ENCODE measurements at places on chromosomes 16 and 17.

DNA sequence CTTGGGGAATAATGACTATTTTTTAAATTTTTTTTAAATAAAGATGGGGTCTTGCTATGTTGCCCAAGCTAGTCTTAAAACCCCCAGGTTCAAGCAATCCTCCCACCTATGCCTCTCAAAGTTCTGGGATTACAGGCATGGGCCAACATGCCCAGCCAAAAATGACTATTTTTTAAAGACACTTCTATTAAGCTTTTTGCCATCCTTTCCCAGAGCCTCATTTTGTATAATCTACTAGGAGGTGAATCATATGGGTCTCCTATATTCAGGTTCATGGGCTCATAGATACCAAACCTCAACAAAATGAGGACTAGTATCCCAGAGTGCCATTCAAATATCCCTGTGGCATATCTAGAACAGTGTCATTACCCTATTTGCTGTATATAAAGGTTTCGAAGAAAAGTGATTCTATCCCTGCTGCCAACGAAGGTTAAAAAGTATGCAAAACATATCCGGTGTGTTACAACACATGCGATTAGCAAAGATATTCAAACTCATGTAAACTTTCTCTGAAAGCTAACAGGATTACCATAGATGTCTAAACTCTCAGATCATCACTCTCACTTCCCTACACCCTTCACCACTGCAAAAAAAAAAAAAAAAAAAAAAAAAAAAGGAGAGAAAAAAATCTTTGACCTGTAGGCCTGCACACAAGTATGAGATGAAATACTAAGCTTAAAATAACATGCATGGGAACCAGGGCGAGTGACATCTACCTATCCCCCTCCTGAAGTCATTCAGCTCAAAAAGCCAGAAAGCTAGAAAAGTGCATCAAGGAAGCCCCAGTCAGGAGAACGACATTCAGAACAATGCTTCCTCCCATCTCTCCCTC lies 23.5 kb downstream of the XPO6 start:
- DNase-seq = no peak

DNA sequence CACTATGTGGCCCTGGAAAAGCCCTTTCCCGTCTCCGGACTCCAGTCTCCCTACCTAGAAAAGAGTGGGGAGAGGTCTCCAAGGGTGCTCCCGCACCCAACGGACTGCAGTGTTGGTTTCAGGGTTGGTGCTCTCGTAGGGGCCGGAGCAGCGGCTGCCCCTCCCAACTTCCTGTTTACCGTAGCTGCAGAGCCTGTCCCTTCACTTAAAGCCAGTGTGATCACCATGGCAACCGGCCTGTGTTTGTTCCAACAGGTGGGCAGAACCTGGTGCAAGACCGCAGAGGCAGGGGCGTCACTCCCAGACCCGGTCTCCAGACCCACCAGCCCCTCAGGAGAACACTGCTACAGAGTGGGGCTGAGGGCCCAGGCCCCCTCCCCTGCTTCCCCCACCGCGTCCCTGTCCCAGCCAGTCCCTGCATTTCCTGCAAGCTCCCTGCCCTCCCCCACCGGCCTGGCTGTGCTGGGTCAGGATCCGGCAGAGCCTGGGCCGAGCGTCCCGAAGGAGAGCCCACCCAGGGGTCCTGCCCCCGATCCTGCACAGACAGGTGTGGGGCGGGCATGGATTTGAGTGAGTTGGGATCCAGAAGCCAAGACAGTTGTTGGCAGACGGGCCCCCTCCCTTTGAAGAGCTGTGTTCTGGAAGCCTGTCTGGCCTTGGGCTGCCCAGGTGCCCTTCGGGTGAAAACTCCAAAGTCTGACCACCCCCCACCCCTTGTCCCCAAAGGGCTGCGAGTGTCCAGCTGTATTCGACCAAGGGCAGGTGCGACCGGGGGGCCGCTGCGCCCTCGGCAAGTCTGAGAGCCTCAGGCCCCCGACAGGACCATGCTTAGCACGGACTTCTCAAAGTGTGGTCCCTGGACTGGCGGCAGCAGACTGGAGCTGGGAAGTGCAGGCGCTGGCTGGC lies 1.5 kb upstream of the BAIAP3 start:
- peak; percentile 69 for DNase-seq

DNA sequence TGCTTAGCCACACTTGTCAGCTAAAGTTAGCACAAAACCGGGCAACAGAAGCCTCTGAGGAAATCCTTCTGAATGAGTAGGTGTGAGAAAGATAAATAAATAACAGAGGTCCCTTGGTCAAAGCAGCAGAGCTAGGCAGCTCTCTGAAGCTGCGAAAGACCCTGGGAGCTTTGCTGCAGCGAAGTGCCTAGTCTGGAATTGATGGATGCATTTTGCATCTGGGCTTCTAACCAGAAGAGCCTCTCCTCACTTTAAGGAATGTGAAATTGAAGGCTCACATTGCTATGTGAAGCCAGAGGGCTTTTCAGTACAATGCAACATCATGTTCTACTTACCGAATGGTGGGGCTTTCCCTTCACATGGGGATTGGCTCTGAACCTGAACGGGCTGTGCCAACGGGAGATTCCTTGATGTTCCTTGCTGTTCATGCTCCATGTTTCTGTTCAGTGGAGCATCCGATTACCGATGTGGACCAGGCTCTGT lies 274.6 kb downstream of the HS3ST3B1 start:
- no peak for DNase-seq

- DNase-seq = no peak
These were observed 3.6 kb downstream of the TP53I13 start for GRCh38 chr17:29571883-29572681.

DNA sequence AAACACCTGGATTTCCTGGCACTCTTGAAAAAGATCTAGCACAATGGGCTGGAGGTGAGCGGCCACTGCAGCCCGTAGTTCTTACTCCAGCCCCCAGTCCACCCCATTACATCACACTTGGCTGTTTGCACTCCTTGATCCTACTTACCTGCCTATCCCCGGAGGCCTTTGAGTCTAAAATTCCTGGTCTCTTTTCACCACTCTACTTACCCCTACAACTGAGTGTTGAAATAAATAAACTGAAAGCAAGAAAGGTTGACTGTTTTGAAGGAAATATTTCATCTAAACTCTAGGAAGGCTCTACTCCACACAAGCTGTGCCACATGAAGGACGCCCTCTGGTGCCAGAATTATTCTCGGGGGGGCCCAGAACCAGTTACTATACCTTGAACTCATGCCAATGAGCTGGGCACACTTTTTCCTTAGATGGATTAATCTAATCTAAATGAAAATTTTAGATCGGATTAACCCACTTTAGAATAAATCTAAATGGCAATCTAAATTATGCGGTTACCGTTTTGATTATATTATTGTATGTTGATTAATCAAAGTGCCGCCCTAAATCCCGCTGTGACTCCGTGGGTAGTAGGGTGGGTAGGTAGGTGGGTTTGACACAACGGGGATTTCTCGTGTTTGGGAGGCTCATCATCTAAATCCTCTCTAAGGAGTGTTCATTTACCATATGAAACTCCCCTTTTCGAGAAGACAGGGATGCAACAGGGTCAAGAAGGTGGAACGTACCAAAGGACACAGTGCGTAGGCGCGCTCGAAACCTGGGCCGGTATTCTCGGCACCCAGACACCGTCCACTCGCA lies 651 bp upstream of the EIF1 start:
- DNase-seq = peak; percentile 89

DNA sequence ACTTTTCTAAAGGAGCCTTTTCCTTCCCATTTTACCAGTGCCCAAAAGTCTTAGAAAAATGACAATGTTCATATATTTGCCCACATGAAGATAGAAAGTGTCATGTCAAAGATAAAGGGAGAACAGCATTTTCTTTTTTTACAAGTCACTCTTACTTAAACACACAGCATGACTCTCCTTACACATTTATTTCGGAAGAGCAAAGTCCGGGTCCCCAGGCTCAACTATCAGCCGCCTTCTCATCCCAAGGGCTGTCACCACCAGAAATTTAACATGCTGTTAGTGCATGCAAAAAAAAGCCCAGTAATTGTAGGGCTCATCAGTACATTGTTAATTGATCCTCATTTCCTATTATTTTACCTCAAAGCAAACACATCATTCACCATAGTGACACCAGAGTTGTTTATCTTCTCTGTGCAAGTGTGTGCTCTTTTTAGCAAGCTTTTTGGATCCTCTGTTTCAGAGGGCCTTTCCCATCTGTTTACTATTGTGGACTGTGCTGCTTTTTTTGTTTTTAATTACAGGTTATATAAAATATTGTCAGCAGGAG lies 560.3 kb downstream of the WWOX start:
- no peak for DNase-seq

DNA sequence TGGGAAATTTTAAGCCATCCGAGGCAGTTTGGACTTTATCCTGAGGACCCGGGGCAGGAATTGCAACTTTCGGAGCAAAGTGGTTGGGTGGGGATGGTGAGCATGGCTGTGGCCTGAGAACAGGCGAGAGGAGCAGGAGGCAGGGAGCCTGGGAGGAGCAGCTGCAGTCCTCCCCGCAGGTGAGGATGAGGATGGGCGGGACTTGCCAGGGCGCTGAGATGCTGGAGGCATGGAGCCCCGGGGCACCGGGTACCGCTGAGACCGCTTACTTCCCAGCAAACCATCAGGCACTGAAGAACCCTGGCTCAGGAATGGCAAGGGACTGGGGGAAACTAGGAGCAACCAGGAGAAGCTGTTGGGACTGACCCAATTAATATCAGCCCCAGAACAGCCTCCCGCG lies 210.8 kb downstream of the GSG1L start:
- DNase-seq = no peak

GRCh38 chr17:1197781-1198490 lies 18.2 kb upstream of the ABR start:
- DNase-seq = peak; percentile 69

- peak; percentile 47 for DNase-seq
These were observed at the start of gene NOL3 for GRCh38 chr16:67170168-67170948. TSS of gene NOL3 (plus strand) at chr16:67170538.

DNA sequence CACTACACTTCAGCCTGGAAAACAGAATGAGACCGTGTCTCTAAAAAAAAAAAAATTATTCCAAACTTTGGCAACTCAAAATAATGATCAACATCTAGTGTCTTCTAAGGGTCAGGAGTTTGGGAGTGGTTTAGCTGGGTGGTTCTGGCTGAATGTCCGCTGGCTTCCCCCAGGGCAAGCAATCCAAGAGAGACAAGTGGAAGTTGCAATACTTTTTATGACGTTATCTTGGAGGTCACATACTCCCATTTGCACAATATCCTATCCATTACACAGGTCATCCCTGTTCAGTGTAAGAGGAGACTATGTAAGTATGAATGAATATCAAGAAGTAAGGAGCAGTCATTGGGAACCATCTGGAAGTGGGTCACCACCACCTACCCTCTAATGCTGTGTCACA lies 15.2 kb upstream of the CLEC3A start:
- no peak for DNase-seq

DNA sequence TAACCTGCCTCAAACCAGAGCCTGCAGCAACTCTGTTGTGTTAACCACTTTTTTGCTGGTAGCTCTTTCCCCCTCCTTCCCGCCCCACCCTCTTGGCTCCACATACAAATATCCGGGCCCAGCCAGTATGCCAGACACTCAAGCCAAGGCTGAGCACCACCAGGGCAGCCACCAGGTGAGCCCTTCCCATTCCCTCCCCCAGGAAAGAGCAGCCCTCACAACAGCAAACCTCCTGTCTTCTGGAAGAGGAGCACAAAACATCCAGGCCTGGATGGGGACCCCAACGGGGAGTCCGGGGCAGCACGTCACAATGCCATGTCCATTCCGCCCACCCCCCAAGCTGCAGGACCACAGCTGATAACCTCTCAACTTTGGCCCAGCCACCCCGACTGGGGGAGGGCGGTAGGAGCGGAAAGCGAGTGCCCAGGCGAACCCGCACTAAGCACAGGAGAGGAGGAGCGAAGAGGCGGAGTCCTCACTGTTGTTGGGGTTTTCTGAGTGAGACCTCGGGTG lies 757 bp downstream of the ORMDL3 start:
- DNase-seq = peak; percentile 51

DNA sequence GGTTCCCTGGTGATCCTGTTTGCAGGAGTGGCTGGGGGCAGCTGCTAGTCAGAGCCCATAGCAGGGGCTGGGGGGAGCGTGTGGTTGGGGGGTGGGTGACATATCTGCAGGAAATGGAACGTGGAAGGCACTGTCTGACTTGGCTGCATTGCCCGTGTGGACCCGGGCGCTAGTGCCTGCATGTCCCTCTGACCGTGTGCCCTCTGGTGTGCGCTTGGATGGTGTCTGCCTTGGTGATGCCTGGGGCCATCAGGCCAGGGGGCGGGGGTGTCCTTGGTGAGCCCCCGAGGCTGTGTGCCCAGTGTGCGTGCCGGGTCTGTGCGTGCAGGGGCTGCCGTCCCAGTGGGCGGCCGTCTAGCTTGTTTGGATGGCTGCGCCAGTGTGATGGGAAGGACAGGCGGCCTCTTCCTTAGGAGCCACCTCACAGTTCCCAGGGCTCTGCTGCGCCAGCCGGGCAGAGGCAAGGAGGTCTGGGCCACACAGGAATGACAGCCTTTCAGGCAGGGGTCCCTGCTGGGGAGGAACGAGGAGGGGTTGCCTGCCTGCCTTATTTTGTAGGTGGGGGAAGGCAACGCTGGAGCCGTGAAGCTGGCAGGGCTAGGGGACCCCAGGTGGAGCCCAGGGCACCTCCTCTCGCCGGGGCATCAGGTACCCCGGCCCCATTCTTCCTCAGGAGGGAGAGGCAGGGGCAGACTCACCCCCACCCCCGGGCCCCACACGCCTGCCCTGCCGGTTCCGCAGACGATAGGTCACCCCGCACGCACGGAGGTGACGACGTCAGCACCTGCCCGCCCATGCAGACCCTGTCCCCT lies 693 bp downstream of the NDRG4 start:
- no peak for DNase-seq

DNA sequence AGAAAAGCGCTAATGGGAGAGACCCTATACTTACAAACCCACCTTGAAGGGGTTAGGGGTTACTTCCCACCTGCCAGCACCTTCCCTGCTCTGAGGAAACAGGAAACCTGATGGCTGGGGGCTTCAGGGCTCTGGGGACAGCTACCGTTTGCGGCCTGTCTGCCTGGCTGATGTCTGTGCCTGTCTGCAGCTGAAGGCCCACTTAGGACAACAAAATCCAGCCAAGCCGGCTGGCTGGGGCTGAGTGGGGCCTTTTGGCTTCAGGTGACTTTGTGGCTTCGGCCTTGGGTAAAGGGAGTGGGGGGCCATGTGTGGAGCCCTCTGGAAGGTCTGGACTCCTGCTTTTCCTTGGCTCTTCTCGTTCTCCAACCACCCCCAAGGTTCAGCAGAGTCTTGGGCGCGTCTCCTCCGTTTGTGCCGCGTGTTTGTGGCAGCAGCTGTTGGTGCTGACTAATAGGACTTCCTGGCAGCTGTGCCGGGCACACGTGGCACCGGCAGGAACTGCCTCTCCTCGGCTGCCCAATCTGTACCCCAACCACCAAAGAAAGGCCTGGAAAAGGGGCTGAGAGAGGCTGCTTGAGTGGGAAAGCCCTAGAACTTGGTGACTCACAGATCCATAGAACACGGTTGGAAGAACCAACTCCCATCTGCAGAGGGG lies 186.7 kb downstream of the MSI2 start:
- peak; percentile 86 for DNase-seq

DNA sequence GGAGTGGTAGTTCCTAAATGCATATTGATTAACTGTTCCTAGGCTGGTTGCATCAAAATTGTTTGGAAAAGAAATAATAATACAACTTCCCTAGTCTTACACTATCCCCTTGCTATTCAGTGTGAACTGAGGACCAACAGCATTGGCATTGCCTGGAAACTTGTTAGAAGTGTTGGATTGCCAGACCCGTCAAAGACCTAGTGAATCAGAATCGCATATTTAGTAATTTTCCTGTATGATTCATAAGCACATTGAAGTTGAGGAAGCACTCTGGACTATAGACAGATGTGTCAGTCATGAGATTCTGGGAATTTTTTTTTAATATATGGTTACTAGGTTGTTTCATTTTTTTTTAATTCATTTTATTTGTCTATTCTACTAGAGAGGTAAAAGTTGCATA lies 34.7 kb upstream of the KCNJ16 start:
- DNase-seq = no peak

- DNase-seq = no peak
These were observed 2.4 kb upstream of the PRR15L start for GRCh38 chr17:47959825-47960655.

All from hematopoietic multipotent progenitor cell treated with erythropoietin and hydrocortisone succinate and interleukin-3 and kit ligand, for 8 days (in vitro differentiated cells).